Upper lobe of left lung (tissue), 6 donors: ENCODE measurements at places on chromosomes 7 and 10.
A peak's percentile ranks its signal among the peaks of the same experiment; 100 is the strongest.

DNA sequence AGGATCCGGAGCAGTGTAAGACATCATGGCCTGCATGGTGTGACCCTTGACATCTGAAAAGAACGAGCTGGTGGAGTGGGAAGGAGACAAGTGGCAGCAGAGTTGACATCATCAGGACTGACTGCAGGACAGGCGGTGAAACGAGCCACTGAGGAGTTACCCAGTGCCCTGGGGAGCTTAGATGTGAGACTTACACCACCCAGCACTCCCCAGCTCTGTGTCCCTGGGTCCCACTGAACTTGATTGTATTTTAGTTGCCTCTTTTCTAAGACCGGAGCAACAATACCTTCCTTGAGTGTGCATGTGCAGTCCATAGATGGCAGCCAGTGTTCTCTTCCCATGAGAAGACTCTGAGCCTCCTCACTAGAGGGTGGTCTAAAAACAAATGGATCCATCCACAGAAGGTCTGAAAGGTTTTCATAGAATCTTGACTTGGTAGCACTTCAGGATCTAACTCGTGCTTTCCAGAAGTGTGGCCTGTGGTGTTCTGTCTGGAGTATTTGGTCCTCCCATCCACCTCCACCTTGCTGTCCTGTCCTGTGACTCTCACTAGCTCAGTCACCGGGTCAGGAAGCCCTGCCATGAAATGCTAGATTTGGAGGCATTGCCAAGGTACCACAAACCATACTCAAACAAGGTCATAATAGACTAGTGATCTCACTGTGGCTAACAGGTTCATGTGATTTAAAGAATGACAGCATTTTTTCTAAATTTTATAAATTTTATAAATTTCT is 59.0 kb downstream of the IKZF1 start:
- DNase-seq: no peak

DNA sequence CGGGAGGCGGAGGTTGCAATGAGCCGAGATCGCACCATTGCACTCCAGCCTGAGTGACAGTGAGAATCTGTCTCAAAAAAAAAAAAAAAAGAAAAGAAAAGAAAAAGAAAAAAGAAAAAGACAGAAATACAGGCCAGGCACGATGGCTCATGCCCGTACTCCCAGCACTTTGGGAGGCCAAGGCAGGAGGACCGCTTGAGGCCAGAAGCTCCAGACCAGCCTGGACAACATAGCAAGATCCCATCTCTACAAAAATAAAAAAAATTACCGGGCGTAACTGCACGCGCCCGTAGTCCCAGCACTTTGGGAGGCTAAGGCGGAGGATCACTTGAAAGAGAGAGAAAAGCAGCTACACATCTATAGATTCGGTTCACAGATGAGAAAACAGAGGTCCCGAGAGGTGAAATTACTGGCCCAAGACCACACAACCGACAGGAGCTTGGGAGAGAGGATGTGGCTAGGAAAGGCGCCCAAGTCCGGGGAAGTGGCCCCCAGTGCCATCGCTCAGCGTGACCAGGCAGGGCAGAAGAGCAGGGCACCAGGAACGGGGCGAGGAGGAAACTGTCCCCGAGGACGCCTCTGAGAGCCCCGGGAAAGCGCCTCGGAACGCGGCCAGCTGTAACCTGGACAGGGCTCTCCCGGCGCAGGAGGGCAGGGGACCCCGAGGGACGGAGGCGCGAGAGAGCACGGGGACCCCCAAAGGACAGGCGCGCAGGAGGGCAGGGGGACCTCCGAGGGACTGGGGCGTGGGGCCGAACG is 612 bp downstream of the SNX8 start:
- no peak for DNase-seq

DNA sequence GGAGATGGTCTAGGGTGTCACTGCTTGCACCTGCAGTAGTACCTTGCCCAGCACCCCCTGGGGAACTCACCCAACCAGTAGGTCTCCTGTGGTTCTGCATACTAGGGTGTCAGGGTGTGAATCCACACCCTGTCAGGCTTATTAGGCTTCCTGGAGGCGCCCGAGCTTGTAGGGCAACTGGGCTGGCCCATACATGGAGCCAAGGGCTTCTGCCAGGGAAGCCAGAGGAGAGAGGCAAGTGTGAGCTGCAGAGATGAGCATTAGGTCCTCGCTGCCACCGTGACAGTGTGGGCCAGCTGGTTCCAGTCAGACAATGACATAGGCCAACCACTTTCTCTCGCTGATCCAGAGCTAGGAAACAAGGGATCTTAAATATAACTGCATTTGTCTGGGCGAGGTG is 11.2 kb downstream of the MXI1 start:
- DNase-seq: peak; percentile 68

GRCh38 chr7:4561795-4562194 is 120.3 kb upstream of the FOXK1 start:
- DNase-seq: no peak

DNA sequence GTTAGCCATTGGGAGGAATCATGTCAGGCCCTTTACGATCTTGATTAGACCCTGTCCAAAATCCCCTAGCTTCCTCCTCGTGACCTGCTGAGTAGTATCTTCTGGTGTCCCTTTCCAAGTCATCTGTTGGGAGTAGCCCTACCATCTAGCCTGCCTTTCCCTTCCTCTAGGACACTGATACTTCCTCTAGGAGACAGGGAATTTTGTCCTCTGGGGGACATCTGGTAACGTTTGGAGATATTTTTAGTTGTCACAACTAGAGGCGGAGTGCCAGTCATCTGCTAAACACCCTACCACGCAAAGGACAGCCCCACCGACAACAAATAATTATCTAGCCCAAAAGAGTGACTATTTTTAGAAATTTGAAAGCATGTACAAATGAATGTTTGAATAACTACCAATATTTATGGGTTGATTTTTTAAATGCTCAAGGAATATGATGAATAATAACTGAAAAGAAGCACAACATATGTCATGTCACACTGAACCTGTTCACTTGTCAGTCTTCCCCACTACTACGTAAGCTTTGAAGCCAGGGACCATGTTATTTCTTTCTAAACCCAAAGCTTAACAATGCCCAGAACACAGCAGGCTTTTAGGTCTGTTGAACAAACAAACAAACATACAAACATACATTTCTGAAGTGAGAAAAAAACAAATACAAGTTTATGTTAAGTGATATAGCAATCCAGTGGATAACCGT is 105.9 kb downstream of the ARHGAP12 start:
- no peak for DNase-seq

DNA sequence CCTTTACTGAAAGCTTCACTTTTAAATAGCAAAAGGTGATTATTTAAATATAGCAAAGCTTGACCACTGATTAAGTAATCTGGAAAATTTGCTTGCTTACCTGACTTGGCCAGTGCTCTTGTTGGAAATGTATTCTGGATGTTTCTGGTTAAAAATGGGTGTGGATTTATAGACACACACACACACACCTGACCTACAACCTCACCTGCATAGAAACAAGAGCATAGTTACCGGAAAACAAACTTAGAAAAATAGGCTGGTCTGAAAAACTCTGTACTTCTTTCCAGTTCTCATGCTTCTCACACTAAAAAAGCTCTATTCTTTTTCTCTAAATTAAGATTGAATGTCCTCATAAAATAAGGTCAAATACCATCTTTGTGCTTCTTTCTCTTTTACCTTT is at the start of gene AGR3:
AGR3 (minus strand) TSS at position 140 of the 400 bp plus-strand sequence. CDS start 3,365 bp downstream, outside the sequence.
- DNase-seq: no peak

DNA sequence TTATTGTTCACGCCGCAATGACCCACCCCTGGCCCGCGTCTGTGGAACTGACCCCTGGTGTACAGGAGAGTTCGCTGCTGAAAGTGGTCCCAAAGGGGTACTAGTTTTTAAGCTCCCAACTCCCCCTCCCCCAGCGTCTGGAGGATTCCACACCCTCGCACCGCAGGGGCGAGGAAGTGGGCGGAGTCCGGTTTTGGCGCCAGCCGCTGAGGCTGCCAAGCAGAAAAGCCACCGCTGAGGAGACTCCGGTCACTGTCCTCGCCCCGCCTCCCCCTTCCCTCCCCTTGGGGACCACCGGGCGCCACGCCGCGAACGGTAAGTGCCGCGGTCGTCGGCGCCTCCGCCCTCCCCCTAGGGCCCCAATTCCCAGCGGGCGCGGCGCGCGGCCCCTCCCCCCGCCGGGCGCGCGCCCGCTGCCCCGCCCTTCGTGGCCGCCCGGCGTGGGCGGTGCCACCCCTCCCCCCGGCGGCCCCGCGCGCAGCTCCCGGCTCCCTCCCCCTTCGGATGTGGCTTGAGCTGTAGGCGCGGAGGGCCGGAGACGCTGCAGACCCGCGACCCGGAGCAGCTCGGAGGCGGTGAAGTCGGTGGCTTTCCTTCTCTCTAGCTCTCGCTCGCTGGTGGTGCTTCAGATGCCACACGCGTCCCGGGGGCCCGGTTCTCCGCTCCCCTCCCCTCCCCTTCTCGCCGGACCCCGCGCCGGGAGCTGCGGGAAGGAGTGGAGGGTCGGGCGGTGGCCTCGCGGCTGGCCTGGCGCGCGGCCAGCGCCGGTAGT is at the start of gene CBX3:
CBX3 (plus strand) TSS at position 499 of the 772 bp plus-strand sequence. CDS start 1,254 bp downstream, outside the sequence.
- DNase-seq: peak; percentile 96

- DNase-seq: no peak
Observed at GRCh38 chr7:114941692-114942091, 19.8 kb downstream of the MDFIC start.

DNA sequence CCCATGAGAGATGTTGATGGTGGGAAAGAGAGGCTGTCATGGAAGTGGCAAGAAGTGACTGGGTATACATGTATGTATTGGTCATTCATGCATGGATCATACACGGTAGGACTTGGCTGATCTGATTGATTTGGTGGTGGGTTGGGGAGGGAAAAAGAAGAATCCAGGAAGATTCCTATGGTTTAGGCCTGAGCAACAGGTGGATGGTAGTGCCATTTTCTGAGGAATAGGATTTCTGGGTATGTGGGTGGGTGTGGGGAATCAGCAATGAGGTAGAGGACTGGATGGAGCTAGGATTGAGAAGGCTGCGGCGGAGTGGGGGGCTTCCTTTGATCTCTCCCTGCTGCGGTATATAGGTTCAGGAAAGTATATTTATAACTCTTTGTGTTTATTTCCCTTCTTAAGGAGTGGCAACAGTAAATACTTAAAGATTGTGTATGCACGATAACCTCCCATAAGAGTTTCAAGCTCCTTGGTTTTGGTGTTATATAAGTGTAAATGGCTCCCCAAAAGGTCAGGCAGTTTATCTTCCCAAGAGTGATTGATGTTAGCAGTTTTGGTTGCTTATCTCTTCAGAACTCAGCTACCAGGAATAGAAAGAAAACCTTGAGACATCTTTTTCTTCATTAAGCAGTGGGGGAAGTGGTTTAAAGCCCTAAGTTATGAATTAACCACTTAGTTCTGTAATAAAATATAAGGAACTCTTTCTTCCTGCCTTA is 100.1 kb downstream of the LSMEM1 start:
- no peak for DNase-seq

DNA sequence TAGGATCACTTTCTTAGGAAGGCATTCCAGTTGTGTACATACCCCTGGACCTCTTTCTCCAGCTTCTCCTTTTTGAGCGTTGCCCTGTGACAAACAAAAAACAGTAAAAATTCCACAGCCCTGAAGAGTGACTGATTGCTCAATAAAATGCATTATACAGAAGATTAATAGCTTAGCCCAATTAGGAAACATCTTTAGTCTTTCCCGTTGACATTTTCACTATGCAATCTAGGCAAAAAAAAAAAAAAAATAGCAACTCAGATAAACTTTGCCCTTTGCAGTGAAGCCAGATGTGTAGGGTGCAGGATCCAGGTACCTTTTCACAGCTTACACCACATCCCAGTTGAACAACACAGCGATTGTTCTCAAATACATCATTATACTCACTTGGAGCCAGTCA is 17.9 kb downstream of the COL28A1 start:
- DNase-seq: no peak

- peak; percentile 89 for DNase-seq
Observed at GRCh38 chr7:129781928-129782817, 170.6 kb downstream of the UBE2H start.

GRCh38 chr10:27372095-27372494 is 131.5 kb upstream of the ACBD5 start:
- DNase-seq: no peak

DNA sequence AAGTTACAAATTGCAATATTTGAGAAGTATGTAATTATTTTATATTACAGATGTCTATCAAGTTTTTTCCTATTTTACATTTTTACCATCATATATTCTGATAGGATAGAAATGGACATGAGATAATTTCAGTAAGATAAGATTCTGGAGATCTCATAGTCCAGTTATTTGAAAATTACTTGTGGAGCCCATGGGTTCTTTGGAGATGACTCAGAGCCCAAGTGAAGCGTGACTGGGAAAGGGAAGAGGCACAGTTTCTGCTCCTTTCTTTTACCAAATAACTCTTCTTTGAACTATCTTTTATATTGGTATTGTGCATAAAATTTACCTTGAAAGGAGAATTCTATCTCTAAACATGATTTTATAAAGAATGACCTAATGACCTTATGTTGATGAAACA is 2.4 kb downstream of the CD36 start:
- no peak for DNase-seq

DNA sequence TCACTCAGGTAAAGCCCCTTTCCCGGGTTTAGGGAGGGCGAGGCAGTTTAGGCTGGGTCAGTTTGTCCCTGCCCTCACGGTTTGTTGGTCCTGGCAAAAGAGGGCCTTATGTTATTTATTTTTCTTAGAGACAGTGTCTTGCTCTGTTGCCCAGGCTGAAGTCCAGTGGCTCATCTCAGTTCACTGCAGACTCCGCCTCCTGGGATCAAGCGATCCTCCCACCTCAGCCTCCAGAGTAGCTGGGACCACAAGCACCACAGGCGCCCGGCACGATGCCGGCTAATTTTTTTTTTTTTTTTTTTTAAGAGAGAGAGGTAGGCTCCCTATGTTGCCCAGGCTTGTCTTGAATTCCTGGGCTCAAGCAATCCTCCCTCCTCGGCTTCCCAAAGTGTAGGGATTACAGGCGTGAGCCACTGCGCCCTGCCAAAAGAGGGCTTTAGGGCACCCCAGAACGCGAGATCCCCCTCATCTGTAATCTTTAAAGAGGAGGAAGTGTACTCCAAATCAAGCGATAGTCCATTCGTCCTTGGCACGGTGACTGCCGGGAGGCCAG is 626 bp upstream of the BMS1 start:
- DNase-seq: no peak

DNA sequence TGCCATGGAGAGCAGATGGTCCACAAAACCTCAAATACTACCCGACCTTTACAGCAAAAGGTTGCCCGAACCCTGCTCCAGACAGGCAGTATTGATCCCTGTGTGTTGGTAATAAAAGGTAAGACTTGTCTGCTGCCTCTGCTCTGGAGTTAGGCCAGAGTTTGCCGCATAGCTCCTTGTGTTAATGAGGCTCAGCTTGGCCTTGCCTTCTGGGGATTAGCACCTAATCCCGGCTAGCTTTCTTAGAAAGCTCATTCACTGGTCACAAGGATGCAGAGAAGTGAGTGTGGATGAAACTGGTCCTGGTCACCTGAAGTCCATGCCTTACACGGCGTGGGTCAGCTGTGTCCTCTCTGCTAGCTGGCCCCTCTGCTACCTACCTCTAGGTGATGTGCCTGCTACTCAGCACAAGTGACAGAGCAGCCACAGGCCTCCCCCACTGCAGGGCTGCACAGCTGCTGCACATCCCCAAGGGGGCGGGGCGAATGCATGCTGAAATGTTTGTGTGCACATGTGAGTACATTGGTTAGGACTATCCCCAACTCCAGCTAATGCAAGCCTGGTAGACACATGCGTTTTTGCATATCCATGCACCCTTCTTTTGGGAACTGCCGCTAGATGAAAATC is 31.7 kb upstream of the SYPL1 start:
- peak; percentile 35 for DNase-seq
